ENCODE measurements at places on chromosomes 16 and 17.
A peak's percentile ranks its signal among the peaks of the same experiment; 100 is the strongest.

DNA sequence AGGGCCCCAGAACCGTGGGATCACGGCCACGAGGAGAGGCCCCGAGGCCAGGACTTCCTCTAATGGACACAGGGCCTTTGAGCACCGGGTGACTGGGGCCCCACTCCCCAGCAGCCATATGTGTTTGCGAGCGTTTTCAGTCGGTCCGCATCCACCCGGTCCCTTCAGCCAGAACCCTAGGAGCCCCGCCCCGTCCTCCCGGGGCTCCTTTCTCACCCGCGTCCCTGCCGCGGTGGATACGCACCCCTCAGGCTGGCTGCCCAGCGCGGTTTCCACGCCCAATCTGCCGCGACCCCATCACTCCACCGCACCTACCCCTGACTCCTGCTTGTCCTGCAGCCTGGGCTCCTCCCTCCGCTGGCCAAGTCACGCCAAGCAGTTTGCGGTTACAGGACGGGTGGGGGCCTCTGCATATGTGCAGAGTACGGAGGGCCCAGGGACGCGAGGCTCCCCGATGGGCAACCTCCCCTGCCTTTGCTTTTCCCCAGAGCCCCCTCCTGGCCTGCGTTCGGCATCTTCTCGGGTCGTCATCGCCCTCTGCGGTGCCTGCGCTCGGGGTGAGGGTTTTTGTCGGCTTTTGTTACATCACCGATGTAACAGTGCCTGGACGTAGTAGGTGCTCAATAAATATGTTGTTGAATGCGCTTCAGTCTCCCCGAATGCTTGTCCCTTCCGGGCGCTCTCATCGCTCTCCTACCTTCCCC, 1.0 kb upstream of the TTYH2 start:
- DNase-seq, result no peak

DNA sequence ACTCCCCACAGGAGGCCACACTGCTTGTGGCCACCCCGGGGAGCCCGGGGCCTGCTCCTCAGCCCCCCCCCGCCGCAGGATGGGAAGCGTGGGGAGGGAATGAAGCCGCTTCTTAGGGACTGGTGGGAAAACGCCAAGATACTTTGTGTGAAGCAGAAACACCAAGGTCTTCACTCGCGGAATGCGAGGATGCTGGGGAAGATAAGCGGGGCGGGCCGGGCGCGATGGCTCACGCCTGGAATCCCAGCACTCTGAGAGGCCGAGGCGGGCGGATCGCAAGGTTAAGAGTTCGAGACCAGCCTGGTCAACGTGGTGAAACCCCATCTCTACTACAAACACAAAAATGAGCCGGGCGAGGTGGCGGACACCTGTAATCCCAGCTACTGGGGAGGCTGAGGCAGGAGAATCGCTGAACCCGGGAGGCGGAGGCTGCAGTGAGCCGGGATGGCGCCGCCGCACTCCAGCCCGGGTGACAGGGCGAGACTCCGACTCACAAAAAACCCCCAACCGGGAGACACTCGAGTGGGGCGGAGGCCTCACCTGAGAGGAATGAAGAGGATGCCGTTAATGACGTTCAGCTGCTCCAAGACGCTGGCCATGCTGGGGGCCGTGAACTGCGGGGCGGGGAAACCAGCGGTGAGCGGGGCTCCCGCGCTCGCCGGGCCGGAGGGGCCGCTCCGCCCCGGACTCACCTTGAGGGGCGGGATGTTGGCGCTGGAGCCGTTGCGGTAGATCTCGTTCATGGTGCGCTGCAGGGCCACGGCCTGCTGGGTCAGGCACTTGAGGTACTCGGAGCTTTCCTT, 20.3 kb downstream of the CLUH start:
- no peak for DNase-seq

DNA sequence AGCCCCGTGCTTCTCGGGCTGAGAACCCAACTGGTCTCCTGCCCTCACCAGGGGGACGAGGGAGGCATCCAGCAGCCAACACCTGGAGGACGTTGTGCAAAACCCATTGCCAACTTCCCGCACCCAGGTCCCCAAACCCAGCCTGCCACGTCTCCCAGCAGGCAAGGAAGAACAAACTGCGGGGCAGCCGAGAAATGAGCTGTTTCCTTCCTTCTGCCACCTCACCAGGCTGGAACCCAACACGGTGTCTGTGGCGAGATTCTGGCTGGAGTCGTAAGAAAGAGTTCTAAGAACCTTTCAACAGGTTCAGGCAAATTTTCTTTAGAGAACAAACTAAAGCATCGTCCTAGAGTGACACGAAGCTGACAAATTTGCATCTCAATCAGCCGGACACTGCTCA, 3.6 kb downstream of the SLC43A2 start:
- no peak for DNase-seq

- peak; percentile 53 for DNase-seq
Measured at GRCh38 chr17:45341533-45342158, 24.8 kb upstream of the MAP3K14 start.

DNA sequence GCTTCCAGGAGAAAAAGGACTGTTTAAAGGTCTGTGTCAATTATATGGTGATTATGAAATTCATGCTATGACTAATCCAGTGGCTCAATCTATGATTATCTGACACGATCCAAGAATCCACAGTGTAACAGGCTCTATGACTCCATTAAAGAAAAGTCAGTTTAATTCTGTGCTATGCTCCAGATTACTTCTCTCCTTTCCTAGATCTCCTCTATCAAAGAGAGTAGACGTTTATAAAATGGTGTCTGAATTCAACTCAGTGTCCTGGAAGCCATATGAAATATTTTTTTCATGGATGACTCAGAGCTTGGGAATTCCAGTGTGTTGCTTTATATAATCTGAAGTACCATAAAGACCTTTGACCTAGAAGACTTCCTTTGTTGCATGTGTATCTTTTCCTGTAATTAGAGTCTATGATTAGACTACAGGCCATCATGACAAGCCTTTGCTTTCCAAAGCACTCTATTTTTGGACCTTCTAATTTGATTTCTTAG, 27.0 kb upstream of the NF1 start:
- DNase-seq, result no peak

GRCh38 chr17:29560316-29560715, 6.5 kb downstream of the ABHD15 start:
- DNase-seq, result no peak

DNA sequence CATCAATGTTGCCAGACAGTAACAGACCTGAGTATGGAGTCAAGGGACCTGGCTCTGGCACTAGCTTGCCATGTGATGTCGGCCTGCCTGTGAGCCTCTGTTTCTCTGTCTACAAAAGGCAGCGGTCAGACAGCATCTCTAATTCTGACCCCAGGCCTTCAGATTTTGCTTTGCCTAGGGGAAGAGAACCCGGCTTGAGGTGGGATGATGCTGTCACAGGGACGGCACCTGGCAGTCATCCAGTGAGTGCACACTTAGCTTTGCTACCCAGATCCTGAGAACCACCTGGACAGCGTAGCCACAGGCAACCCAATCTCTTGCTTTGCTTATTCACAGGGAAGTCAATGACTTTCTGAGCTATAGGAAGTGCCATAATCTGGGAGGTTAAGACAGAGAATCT, 135.2 kb upstream of the SALL1 start:
- DNase-seq, result no peak

DNA sequence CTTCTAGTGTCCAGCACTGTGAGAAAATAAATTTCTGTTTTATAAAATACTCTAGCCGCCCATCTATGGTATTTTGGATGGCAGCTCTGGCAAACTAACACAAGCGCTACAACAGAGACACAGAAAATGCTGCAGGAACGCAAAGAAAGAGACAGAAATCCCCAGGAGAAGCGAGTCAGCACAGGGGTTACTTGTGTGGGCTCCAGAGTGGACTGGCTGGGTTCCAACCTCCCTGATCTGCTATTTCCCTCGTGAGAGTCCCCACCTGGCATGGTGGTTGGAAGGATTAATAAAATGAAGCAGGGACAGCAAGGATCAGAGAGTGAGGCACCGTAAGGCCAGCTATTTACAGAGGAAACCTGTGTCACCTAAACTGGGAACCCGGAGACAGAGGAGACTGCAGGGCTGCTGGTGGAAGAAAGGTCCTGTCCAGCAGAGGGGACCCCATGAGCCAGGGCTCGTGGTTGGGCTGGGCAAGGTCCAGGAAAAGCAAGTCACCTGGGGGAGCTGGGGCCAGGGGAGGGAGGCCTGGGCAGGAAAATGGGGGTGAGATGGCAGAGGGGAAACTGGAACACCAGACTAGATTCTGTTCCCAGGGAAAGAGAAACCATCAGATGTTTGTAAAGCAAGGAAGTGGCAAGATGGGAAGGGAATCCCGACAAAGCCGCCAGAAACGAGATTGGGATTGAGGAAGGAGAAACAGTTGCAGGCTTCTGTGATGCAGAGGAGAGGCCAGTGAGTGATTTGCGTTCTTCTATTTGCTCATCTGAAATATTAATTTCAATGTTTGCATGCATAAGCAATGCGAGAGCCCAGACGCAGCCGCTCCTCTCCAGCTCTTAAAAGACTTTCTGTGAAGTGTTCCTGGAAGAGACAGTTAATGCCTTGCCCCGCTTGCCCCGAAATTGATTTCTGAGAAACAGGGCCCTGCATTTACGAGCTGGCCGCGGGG, 63.0 kb upstream of the TEKT3 start:
- DNase-seq, result no peak

DNA sequence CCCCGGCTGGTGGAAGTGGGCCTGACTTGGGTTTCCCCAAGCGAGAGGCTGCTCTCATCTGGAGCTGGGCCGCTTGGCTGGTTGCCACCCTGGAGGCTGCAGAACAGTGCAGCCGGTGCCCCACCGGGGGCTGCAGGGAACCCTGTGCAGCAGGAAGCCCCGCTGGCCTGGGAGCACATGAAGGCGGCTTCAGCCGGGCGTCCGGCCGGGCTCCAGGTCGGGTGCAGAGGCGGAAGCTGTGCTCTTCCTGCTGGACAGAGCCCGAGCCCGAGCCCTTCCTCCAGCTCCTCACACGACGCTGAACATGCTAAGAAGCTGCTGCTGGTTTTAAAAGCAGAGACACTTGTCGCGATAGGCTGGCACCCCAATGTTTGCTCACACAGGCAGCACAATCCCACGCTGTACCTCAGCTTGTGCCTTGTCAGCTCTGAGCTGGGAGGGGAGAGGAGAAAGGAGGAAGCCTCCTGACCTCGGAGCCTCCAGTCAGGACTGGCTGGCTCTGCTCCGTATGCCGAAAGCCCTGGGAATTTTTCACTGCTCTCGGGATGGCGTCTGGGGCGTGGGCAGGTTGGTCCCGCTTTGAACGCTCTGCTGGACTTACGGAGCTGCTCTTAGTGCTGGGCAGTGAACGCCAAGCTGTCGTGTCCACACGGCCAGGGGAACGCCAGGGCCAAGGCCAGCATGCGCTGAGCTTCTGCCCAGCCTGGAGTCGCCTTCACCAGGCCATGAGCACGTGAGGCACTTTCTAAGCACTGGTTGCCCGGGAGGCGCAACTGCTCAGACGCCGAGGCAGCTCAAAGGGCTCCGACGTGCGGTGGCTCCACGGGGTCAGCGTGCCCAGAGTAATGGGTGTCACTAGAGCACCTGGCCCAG, 8.8 kb downstream of the CDK5R1 start:
- DNase-seq, result no peak

GRCh38 chr17:72171703-72172667, 51.2 kb downstream of the SOX9 start:
- DNase-seq, result no peak

DNA sequence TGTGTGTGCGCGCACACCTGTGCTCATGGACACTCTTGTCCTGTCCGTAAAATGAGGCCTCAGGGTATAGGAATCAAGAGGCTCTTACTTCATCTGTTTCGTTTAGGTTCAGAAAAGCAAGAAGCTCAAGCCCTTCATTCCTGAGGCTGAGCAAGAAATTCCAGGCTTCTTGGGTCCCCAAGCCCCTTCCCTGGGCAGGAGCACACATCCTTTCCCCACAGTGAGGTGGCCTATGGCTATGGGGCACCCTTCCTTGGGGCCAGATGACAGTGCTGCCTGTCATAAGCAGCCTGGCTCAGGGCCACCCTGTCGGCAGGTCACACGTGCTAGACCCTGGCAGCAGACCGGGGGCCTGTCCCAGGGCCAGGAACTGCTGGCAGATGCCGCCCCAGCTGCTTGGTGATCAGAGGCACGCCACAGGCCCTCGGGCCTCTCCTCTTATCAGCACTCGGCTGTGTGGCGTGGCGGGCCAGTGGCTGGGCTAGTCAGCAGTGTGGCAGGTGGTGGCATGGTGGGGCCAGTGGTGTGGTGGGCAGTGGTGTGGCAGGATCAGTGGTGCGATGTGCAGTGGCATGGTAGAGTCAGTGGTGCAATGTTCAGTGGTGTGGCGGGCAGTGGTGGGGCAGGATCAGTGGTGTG, 50.2 kb downstream of the NKD1 start:
- no peak for DNase-seq

DNA sequence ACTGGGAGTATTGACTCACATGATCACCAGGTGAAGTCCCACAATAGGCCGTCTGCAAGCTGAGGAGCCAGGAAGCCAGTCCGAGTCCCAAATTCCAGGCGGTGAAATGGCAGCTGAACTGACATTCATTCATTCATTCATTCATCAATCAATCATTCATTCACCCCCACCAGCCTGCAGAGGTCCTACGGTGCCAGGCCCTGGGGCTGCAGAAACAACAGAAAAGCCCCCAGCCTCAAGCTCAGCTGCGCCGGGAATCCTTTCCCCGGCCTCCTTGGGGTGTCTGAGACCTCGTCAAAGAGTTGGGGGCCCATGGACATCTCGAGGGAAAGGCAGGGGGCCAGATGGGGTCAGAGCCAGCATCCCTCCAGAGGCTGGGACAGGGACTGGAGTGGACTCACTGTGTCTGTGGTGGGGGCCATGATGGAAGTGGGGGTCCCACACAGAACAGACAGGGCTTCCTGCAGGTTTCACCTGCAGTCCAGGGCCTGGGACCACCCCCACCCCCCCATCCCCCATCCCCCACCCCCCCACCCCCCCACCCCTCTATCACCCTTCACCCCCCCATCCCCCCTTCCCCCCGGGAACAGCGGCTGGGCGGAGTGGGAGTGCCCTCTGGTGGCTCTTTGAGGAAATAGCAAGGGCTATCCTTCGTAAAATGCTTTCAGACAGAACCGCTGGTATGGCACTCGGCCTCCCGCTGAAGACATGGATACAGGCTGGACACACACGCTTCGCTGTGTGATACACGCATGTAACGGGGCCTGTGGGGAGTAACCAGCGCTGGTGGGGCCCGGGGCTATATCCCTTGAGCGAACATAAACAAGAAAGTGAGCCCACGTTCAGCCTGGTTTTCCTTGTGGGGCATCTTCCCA, 8.5 kb upstream of the ZC3H18 start:
- DNase-seq, result no peak

- no peak for DNase-seq
Measured at GRCh38 chr17:61659437-61659836, 68.4 kb upstream of the NACA2 start.

DNA sequence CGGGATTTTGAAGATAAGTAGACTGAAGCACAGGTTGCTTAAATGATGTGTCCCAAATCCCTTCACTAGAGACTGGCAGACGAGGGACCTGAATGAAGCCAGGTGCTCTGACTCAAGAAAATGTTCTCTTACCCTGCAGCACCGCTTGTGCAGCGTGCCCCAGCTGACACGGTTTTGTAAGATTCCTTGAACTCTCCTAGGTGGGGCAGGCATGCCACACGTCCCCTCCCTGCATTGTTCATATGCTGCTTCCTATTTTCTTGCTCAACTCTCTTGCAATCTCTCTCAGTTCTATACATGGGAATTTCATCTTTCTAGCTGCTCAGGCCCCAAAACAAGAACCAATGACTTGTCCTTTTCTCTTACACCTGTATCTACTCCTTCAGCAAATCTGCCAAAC, 22.1 kb upstream of the HNF1B start:
- DNase-seq, result no peak

GRCh38 chr17:82388223-82388921, 16.8 kb downstream of the UTS2R start:
- DNase-seq, result no peak

Measured in GOT3 (cell line).